ENCODE measurements at places on chromosomes 13 and 19.

DNA sequence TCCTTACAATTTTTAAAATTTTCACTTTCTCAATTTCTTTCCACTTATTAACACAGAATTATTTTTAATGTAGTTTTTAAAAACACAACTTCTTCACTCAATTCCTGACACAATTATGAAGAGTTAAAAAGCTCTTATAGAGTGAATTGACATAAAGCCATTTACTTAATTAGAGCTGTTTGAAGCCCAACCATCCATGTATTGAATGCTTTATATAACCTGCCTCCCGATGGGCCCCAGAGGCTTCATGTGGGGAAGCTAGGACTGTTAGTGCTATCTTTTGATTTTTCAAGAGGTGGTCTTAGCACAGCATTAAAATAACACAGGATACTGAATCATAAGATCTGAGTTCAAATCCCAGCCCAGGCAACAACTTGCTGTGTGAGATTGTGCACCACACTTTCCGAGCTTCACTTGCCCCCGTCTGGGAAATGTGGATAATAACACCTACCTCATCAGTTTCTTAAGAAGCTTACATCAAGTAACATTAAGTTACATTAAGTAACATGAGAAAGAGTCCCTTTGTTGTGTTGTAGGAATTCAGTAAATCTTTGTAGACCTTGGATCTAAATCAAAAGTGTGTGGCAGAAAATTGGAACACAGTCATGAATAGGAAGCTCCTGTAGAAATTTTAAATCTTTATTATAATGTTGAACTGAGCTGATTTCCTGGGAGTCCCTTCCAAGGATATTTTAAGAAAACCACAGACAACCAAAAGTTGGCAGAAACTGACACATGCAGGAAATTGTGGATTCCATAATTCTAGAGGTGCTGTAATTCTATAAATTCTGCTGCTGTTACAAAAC lies 5.5 kb upstream of the ENOX1 start:
- no peak overlapping the region for H3K4me3 ChIP-seq
- H3K36me3 ChIP-seq, result no peaks in the 10 kb centered on the region
- no peaks in the 10 kb centered on the region for H3K27me3 ChIP-seq
- no peak for DNase-seq

- H3K36me3 ChIP-seq, result peaks cover 8% of the 10 kb centered on the region
- no peak overlapping the region for H3K4me3 ChIP-seq
- peaks cover 32% of the 10 kb centered on the region for H3K4me1 ChIP-seq
- no peak for DNase-seq
- H3K27me3 ChIP-seq, result peaks cover 3% of the 10 kb centered on the region
- no peak overlapping the region for H3K27ac ChIP-seq
Observed at GRCh38 chr19:15197275-15197941, 3.4 kb downstream of the NOTCH3 start.

GRCh38 chr13:96033220-96034015 lies 19.8 kb downstream of the UGGT2 start:
- no peak for DNase-seq
- H3K27me3 ChIP-seq, result no peaks in the 10 kb centered on the region
- peaks cover 12% of the 10 kb centered on the region for H3K4me1 ChIP-seq
- no peak overlapping the region for H3K27ac ChIP-seq

GRCh38 chr19:45104658-45105349 lies 11.8 kb downstream of the PPP1R37 start:
- H3K4me1 ChIP-seq, result peaks cover 44% of the 10 kb centered on the region
- no peaks in the 10 kb centered on the region for H3K36me3 ChIP-seq
- no peaks in the 10 kb centered on the region for H3K27me3 ChIP-seq
- H3K4me3 ChIP-seq, result no peak overlapping the region

GRCh38 chr13:100290165-100290801 lies 201.4 kb downstream of the PCCA start:
- H3K4me3 ChIP-seq, result no peak overlapping the region
- H3K27ac ChIP-seq, result no peak overlapping the region
- peaks cover 6% of the 10 kb centered on the region for H3K4me1 ChIP-seq
- H3K36me3 ChIP-seq, result no peaks in the 10 kb centered on the region

GRCh38 chr19:4115818-4116385 lies 8.0 kb downstream of the MAP2K2 start:
- H3K4me3 ChIP-seq, result no peak overlapping the region
- DNase-seq, result no peak
- peaks cover 76% of the 10 kb centered on the region for H3K36me3 ChIP-seq
- H3K27me3 ChIP-seq, result no peaks in the 10 kb centered on the region
- H3K4me1 ChIP-seq, result peaks cover 3% of the 10 kb centered on the region

GRCh38 chr13:111919286-111919685 lies 147.7 kb upstream of the SOX1 start:
- H3K4me3 ChIP-seq, result no peak overlapping the region
- H3K36me3 ChIP-seq, result no peaks in the 10 kb centered on the region
- no peaks in the 10 kb centered on the region for H3K4me1 ChIP-seq
- no peak overlapping the region for H3K27ac ChIP-seq

DNA sequence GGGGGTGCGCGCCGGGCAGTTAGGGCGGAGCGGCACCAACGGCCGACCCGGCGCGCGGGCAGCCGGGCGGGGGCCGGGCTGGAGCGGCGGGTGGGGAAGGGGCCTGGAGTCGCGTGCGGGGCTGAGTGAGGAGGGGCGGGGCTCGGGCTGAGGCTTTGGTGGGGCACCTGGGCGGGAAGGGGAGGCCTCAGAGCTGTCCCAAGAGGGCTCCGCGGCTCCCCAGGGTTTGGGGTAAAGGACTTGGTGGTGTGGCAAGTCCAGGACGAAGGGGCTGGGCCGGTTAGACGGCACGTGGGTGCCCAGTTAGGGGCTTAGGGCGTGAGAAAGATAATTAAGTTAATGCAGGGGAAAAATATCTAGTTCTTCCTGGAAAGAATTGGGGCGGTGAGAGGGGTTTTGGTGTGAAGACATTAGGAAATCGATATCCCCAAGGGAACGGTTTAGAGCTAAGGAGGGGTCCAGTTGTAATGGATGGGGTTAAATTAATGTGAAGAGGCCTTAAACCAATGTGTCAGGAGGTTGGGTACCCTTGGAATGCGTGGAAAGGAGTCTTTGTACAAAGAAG lies 496 bp downstream of the ZNF574 start:
- no peaks in the 10 kb centered on the region for H3K27me3 ChIP-seq
- H3K36me3 ChIP-seq, result peaks cover 31% of the 10 kb centered on the region
- DNase-seq, result no peak

GRCh38 chr13:46387064-46387851 lies at the start of gene RUBCNL:
Gene RUBCNL, minus strand, starts transcription at chr13:46387252. Its CDS starts 14,777 bp downstream, at chr13:46372475.
- no peaks in the 10 kb centered on the region for H3K36me3 ChIP-seq
- H3K27ac ChIP-seq, result no peak within 1 kb of the TSS
- peak; percentile 41 for DNase-seq
- H3K27me3 ChIP-seq, result peaks cover 4% of the 10 kb centered on the region
- H3K4me3 ChIP-seq, result peak within 1 kb of the TSS; percentile 54

DNA sequence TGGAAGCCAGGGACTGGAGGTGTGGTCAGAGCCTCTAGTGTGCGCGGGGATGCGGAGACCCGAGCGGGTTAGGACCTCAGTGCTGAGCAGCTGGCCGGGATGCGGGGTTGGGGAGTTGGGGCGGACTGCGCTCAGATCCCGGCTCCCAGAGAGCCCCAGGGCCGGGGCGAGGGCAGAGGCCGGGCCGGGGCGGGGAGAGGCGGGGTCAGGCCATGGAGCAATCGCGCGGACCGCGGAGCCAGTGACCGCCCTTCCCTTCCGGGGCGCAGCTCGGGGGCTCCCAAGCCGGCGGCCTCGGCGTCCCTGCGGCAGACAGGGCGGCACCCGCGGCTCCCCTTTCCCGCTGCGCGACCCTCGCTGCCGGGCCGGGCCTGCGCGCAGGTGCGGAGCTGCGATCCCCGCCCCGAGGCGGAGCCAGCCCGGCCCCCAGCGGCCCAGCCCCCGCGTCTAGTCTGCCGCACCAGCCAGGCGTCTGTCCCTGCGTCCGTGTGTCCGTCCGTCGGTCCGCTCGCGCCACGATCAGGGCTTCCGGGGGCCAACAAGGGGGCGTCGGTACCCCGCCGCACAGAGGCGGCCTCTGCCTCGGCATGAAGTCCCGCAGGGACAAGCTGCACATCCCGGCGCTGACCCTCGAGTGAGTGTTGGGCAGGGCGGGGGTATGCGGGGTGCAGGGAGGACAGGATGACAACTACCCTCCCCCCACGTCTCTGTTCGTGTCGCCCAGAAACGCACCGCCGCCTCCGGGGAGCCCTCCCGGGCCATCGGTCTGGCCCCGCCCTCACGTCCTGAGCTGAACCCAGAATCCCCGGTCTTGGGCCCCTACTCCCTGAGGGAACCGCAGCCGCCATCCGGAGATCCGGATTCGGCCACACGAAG lies 12.4 kb downstream of the MAST3 start:
- H3K4me3 ChIP-seq, result peak overlapping the region; percentile 86
- H3K27ac ChIP-seq, result no peak overlapping the region
- DNase-seq, result peak; percentile 45

DNA sequence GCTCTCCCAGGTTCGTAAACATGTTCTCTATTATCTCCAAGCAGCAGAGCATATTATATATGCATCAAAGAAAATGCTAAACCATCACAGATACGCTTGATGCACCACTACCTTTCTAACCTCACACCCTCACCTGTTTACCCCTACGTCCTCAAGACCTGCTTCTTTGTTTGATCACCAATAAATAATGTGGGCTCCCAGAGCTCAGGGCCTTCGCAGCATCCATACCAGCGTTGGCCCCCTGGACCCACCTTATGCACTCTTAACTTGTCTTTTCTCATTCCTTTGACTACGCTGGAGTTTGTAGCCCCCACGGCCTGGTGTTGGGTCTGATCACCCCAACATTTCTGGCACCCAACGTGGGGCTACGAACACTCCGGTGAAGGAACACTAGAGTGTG lies 10.0 kb upstream of the ZNF443 start:
- no peak overlapping the region for H3K27ac ChIP-seq
- H3K4me3 ChIP-seq, result peak overlapping the region; percentile 13
- no peaks in the 10 kb centered on the region for H3K4me1 ChIP-seq
- no peaks in the 10 kb centered on the region for H3K36me3 ChIP-seq

DNA sequence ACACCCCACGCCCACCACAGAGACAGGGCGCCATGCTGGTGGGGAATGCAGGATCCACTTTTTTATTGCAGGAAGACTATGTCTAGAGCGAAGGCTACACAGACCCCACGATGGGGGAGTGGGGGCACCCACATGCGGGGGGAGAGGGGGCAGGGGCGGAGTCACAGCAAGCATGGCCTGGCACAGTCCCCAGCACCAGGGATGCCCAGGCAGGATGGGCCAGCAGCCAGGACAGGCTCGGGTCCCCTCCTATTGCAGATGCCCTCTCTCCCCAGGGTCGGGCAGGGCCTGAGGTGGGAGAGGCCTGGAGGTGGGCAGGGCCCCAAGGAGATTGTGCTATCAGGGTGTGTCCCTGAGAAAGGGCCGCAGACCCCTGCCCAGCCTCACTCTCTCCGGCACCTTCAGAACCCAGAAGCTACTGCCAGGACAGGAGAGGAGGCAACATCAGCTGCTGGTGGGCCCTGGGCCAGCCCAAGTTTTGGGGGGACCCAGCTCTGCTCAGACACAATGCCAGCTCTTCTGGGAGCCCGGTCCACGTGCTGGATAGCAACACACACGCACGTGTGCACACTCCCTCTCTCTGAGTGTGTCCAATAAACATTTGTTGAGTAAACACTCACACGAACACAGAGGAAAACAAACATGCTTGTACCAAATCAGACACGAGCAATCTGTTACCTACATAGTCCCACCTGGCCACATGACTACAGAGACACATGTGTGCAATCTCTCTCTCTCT lies 6.5 kb downstream of the DIRAS1 start:
- H3K27me3 ChIP-seq, result peaks cover 4% of the 10 kb centered on the region
- no peak overlapping the region for H3K4me3 ChIP-seq
- DNase-seq, result no peak
- no peaks in the 10 kb centered on the region for H3K4me1 ChIP-seq

DNA sequence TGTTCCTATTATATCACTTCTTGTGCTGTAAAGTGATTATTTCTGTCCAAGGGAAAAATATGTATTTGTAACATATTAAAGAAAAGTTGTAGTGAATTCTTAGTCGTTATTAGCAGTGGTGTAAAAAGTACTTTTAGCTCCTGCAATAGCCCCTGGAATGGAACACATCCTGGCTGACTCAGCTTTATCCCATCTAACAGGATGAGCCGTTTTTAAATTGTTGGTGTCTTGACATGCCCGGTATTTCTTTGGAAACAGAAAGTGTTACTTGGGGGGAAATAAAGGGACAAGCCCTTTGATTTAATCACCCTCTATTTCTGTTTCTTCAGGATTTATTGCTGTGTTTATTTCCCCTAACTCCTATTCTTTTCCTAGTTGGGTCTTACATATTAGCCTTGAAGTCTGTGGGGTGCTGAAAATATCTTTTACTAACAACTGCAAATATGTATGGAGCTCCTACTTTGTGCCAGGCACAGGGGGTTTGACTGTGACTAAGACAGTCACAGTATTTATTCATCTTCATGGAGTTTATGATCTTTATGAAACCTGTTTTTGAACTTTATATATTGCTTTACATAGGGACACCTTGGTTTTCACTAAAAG lies 17.9 kb downstream of the COG3 start:
- H3K27me3 ChIP-seq, result no peaks in the 10 kb centered on the region
- H3K4me1 ChIP-seq, result no peaks in the 10 kb centered on the region
- H3K27ac ChIP-seq, result peak overlapping the region; percentile 65
- DNase-seq, result peak; percentile 43
- peaks cover 65% of the 10 kb centered on the region for H3K36me3 ChIP-seq

- no peaks in the 10 kb centered on the region for H3K36me3 ChIP-seq
- peaks cover 2% of the 10 kb centered on the region for H3K4me1 ChIP-seq
- H3K27ac ChIP-seq, result peak overlapping the region; percentile 32
- H3K27me3 ChIP-seq, result no peaks in the 10 kb centered on the region
Observed at GRCh38 chr13:104592127-104592526, 1525.9 kb upstream of the SLC10A2 start.

DNA sequence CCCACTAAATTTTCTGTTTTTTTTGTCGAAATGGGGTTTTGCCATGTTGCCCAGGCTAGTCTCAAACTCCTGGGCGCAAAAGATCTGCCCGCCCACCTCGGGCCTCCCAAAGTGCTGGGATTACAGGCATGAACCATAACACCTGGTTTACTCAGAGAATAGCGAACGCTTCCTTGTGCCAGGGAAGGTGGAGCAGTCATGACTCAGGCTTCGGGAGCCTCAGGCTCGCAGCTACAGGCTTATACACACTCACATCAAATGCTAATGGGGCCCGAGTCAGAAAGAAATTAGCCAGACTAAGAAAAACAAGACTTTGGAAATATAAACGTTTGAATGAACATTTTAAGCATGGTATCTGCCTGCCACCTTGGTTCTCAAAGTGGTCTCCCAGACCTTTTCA lies 11.0 kb upstream of the TPT1 start:
- H3K36me3 ChIP-seq, result peaks cover 80% of the 10 kb centered on the region
- no peak for DNase-seq
- H3K27ac ChIP-seq, result no peak overlapping the region
- no peaks in the 10 kb centered on the region for H3K4me1 ChIP-seq
- H3K4me3 ChIP-seq, result no peak overlapping the region

GRCh38 chr13:77387607-77388200 lies 60.8 kb upstream of the MYCBP2 start:
- no peaks in the 10 kb centered on the region for H3K36me3 ChIP-seq
- H3K4me1 ChIP-seq, result no peaks in the 10 kb centered on the region
- H3K27me3 ChIP-seq, result no peaks in the 10 kb centered on the region
- H3K27ac ChIP-seq, result no peak overlapping the region

- DNase-seq, result no peak
- H3K36me3 ChIP-seq, result no peaks in the 10 kb centered on the region
- no peaks in the 10 kb centered on the region for H3K27me3 ChIP-seq
- no peak overlapping the region for H3K4me3 ChIP-seq
- H3K4me1 ChIP-seq, result peaks cover 3% of the 10 kb centered on the region
- H3K27ac ChIP-seq, result no peak overlapping the region
Observed at GRCh38 chr13:46207828-46208227, 3.9 kb upstream of the LRRC63 start.

- H3K4me1 ChIP-seq, result no peaks in the 10 kb centered on the region
- no peak overlapping the region for H3K27ac ChIP-seq
- no peaks in the 10 kb centered on the region for H3K36me3 ChIP-seq
- DNase-seq, result no peak
Observed at GRCh38 chr13:20442375-20442774, 83.3 kb downstream of the CRYL1 start.

Data from mesenchymal stem cell (in vitro differentiated cells and primary cell).